Activated naive CD4-positive, alpha-beta T cell treated with anti-CD3 and anti-CD28 coated beads, Interleukin-2, amount 50 U/mL, for 72 hours (primary cell): ENCODE measurements at places on chromosomes 6 and 20. TPM values are rescaled to one million over a fixed set of nuclear protein-coding genes. Genes with fewer than 3 reads are reported as not detected.

The SMLR1 gene
- not detected for total RNA-seq

The ELOVL2 gene
- total RNA-seq: not detected

The OPRM1 gene
- total RNA-seq: not detected

The BMP2 gene
- total RNA-seq: not detected

The DBNDD2 gene
- total RNA-seq: 22.7 TPM
